HCT116 (cell line): ENCODE measurements at places on chromosomes 2 and 18.

DNA sequence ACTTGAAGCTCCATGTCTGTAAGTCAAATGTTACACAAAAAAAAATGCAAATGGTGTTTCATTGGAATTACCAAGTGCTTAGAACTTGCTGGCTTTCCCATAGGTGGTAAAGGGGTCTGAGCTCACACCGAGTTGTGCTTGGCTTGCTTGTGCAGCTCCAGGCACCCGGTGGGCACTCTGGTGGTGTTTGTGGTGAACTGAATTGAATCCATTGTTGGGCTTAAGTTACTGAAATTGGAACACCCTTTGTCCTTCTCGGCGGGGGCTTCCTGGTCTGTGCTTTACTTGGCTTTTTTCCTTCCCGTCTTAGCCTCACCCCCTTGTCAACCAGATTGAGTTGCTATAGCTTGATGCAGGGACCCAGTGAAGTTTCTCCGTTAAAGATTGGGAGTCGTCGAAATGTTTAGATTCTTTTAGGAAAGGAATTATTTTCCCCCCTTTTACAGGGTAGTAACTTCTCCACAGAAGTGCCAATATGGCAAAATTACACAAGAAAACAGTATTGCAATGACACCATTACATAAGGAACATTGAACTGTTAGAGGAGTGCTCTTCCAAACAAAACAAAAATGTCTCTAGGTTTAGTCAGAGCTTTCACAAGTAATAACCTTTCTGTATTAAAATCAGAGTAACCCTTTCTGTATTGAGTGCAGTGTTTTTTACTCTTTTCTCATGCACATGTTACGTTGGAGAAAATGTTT, 97.9 kb upstream of the IL1R2 start:
- DNase-seq = no peak

- no peak for DNase-seq
Observed at GRCh38 chr2:75548036-75548573, 12.6 kb downstream of the EVA1A start.

GRCh38 chr18:67783196-67783946, 266.9 kb upstream of the DSEL start:
- DNase-seq = no peak

DNA sequence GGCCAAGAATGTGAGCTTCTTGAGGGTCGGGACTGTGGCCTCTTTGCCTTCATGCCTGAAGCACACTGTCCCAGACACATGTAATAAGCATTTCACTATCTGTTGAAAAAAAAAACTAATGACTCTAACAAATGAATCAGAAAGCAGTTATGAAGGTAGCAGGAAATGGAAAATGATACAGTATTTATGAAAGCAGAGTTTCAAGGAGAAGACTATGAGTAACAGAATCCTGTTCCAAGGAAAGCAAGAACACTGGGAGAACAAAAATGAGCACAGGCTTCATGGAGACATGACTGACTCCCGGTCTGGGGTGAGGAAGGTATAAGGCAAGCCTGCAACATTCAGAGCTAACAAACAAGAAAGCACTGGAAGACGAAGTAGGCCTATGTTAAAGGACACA, 190.8 kb downstream of the RNF152 start:
- DNase-seq = no peak

DNA sequence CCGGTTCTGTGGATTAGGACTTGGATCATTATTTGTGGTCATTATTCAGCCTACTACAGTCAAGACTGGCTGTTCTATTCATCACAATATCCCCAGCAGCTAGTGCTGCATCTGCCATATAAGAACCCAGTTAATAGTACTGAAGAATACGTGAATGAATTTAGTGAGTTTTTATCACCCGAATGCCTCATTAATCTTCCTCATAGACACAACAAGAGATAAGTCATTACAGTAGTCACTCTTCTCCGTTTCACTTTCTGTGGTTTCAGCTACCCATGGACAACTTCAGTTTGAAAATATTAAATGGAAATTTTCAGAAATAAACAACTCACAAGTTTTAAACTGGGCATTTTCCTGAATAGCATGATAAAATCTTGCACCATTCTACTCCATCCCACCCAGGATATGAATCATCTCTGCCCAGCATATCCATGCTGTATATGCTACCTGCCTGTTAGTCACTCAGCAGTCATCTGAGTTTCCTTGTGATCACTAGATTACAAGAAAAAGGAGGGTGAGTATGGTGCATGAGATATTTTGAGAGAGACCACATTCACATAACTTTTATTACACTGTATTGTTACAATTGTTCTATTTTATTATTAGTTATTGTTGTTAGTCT, 363.7 kb upstream of the CHAC2 start:
- DNase-seq = peak; percentile 74

DNA sequence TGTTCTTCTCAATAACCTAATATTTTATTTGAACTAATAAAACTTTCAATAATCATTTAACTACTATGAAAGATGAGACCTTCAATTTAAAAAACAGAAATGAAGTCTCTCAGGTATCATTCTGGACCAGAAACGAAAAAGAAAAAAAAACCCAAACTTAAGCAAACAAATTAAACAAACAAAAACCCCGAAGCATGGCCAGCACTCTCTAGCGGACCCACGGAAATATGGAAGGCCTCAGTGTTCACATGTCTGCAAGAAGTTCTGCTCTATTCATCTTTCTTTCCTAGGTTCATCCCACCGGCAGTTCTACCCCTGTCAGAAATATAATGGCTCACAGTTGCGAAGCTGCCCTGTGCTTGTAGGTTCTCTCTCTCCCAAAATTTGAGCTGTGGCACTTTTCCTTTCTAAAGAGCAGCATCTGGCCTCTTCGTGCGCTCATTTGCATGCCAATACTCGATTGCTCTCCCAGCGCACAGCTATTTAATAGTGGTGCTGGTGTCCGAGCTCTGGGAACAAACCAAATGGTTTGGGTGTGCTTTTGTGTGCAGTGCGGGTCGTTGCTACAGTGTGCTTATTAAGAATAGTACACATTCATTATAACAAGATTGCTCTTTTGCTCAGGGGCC, 129.0 kb upstream of the ZEB2 start:
- no peak for DNase-seq

- no peak for DNase-seq
Observed at GRCh38 chr2:143171817-143172216, 42.6 kb downstream of the ARHGAP15 start.

GRCh38 chr2:180048251-180048650, 41.2 kb upstream of the CWC22 start:
- DNase-seq = no peak

DNA sequence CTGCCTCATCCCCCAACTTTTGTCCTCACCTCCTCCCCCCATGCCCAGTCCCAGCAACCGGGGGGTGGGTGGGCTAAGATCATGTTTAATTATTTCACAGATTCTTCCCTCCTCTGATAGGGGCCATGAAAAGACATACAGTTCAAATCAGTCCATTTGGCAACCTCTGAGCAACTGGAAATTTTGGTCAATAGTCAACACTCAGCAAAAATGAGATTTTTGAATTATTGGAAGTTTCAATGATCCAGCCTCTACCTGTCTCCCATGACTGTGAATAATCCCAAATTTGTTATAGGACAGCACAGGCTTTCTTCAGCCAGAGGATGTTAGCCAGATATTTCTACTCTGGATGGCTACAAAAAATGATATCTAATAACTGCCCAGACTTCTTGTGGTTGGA, 549.9 kb downstream of the TNS1 start:
- no peak for DNase-seq

DNA sequence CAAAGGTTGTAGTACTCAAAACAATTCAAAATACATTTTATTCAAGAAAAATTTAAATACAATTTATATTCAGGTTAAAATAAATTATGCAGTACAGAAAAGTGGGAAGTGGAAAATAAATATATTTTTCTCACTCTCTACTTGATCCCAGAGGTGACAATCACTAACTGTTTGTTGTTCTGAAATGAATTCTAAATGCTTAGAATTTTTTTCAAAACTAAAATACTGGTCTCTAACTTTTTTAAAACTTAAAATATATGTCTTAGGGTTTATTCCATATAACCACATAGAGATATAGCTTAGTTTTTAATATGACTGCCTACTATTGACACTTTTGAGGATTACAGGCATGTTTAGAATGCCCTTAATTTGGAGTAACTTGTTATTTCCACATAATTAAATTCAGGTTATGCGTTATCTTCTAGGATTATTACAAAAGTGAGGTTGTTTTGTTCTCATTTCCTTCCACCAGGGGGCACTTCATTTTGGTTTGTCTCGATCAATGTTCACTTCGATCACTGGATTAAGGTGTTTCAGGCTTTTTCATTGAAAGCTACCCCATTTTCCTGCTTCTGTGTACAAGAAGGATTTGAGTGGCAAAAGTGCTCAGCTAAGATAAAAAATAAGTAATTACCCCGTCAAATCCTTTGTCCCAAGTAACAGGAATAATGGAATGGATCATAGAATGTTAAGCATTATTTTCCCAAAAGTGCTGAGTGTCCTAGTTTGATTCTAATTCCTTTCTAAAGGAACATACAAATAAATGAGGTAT, 27.1 kb upstream of the TFPI start:
- peak; percentile 76 for DNase-seq

DNA sequence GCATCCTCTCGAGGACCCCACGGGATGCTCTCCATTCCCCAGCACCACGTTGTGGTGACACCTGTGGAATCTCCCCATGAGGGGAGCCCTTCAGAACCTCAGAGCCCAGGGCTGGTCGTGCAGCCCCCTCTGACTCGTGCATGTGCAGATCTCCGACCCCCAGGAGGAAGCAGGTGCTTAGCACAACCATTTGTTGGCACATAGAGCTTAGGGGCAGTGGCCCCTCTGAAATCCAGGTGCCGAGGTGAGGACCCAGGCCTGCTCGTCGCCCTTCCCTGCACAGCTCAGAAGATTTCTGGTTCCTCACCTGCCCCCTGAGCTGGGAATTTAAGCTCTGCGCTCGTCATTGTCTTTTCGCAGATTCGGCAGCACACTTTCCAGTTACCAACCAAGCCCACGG, 1.3 kb upstream of the OTOS start:
- no peak for DNase-seq

DNA sequence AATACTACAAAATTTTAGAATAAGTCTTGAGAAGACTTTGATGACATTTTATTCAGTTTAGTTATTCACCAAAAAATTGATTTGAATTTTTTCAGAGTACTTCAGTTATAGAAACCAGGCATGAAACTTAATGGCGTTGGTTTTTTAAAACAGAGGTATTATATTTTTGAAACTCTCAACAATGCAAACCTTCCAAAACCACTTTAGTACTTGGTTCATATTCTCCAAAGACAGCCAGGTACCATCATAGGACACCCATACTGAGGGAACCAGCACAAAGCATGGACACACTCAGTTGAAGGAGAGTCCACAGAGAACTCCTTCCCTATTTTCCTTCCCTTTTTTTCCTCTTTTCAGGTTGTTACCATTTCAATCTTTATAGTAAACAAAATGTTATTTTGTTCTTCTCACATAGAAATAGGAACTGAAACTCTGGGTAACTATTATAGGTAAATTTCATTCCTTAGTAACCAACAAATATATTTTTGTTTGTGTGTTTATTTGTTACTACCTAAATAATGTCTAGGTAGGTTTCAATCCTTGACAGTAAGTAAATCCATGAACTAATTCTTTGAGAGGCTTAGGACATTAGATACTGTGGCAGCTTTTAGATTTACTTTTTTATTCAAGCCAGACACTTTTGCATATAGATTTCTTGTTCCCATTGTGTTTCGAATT, 95.8 kb downstream of the TMEFF2 start:
- DNase-seq = no peak

- no peak for DNase-seq
Observed at GRCh38 chr2:167157523-167157922, 269.2 kb downstream of the XIRP2 start.

GRCh38 chr2:131038258-131039100, 54.8 kb downstream of the FAM168B start:
- DNase-seq = no peak

DNA sequence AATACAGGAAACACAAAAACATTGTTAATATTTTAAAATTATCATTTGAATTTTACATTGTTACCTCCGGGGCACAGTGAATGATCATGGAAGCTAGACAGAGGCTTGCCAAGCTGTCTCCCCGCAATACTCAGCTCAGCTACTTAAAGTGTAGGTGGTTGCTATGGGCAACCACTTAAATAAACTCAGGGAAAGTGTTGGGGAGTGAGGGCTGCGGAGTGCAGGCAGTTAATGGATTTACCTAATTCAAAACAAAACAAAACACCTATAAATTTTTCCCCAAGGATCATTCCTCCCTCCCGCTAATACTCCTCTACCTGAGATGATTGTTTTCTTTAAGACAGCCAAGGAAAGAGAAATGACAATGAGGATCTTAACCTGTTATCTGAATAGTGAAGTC, 349.5 kb downstream of the TGIF1 start:
- no peak for DNase-seq

DNA sequence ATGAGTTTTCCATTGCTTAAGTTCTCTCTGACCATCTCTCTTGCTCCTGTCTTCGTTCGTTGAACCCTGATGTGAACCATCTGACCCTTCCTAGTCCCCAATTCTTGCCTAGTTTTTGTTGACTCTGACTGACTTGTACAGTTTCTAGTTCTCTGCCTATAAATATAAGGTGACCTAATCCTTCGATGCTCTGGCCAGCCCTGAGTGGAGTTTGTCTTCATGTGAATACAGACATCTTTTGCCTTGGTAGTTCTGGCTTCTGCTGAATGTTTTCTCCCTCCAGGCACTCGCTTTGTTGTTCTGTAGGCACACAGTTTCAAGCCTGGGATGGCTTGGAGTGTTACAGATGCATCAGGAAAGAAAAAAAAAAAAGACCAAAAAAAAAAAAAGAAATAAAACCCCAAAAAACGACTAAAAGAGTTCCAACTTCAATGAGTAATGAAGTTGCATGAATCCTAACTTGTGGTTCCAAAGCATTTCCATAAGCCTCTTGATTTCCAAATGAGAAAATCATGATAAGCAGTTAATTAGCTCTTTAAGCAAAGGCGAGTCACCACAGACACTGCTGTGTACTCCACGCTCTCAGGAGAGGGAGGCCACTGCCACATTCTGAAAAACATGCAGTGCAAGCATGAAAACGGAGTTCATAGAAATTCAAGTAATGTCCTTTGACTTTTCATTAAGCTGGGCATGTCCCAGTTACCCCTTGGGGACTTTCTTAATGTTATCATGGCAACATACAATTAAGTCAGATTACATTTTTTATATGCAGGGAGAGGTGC, 165.2 kb downstream of the TDRD15 start:
- DNase-seq = no peak

GRCh38 chr2:85995648-85996529, 107.1 kb upstream of the ST3GAL5 start:
- DNase-seq = no peak

DNA sequence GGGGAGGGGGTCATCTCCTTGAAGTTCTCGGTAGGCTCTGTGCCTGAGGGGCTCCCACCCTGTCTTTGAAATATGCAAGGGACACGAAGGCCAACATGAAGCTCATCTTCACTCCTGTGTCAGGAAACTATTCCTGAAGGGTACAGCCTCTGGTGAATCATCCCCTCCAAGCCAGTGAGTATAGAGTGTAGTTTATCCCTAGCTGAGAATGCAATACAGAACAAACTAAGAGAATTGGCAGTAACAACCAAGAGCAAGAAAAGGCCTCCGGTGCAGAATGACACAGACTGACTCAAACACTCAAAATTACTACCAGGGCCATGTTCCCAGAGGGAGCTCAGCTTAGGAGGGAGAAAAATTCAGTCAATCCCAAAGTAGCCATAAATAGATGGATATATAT, 413.3 kb downstream of the BCL11A start:
- DNase-seq = no peak

- no peak for DNase-seq
Observed at GRCh38 chr2:54591551-54591950, 131.9 kb upstream of the EML6 start.
